Fibroblast of skin of back (primary cell): ENCODE measurements at places on chromosomes 13 and 19.

DNA sequence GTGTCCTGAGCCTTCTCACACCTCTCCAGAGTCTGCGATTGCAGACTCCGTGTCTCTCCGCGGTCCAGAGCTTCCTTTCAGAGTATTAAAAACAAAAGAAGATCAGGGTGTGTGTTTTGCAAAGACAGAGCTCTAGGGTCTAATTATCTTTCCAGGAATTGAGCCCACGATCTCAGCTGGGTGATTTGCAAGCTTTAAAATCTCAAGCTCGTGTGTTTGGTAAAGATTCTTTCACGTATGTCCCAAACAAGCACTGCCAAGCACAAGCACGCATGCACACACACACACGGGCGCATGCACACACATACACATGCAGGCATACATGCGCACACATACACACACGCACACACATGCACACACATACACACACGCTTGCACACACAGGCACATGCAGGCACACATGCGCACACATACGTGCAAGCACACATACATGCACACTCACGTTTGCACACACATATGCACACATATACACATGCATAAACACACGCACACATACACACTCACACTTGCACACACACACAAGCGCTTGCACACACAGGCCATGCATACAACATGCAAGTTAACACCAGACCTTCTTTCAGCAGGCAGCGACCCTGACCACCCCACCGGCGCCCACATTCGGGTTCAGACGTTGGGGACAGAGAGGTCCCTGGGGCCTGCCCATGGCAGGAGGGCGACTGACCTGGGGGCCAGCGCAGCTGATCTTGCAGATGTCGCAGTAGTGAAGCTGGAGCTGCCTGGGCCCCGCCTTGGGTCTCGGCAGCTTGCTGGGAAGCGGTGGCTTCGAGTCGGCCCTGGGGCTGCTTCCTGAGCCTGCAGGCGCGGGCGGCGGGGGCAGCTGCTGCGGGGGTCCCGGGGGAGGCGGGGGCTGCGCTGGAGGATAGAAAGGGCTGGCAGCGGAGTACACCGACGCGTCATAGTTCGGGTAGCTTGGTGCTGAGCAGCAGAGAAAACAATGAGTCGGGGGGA lies 37.9 kb downstream of the ZFR2 start:
- no peak for DNase-seq

DNA sequence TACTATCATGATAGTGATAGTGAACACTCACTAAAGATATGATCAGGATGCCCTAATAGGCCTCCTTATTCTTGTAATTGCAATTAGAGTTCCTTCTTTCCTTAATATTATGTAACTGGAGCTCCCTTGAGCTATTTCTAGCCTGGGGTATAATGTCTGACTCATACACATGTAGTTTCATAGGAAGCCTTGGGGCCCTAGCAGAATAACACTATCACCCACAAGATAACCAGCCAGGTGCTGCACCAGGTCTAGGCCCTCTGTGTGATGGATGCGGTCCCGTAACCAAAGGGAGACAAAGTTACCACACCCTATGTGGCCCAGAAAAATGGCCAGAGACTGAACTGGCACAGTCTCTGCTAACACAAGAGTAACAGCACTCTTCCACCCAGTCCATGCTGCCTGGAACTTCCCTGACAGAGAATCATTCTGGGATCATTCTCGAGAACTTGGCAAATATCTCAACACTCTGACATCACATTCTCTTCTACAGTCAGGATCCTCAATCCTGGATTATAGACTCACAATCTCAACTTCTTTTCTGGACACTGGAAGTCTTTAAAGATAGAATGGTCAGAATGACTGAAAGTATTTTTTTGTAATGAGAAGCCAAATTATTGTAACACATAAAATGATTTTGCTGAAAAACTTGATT lies 32.6 kb upstream of the IGFL4 start:
- no peak for DNase-seq

DNA sequence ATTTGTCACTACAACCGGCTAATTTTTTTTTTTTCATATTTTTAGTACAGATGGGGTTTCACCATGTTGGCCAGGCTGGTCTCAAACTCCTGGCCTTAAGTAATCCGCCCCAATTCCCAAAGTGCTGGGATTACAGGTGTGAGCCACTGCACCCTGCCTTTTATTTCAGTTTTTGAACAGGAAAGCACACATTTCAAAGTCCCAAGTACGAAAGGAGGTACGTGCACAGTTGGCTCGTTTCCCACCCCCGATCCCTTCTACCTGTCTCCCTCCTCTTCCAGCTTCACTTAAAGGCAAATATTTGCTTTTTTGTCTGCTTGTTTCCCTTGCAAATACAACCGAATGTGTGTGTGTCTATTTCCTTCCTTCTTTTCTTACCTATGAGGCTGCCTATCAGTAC lies 30.5 kb downstream of the ZIC5 start:
- DNase-seq = no peak

GRCh38 chr13:36950920-36951319 lies 30.9 kb upstream of the SMAD9 start:
- no peak for DNase-seq

GRCh38 chr19:17242431-17243208 lies 3.1 kb downstream of the NR2F6 start:
- DNase-seq = no peak

GRCh38 chr19:43778651-43779050 lies 2.1 kb downstream of the KCNN4 start:
- no peak for DNase-seq
